Posterior cingulate gyrus (tissue), 11 donors: ENCODE measurements at places on chromosomes 7 and 10.

- DNase-seq = no peak
Measured at GRCh38 chr10:3785851-3786271, 852 bp upstream of the KLF6 start.

- no peak for DNase-seq
Measured at GRCh38 chr7:19665399-19666008, 43.3 kb downstream of the POLR1F start.

DNA sequence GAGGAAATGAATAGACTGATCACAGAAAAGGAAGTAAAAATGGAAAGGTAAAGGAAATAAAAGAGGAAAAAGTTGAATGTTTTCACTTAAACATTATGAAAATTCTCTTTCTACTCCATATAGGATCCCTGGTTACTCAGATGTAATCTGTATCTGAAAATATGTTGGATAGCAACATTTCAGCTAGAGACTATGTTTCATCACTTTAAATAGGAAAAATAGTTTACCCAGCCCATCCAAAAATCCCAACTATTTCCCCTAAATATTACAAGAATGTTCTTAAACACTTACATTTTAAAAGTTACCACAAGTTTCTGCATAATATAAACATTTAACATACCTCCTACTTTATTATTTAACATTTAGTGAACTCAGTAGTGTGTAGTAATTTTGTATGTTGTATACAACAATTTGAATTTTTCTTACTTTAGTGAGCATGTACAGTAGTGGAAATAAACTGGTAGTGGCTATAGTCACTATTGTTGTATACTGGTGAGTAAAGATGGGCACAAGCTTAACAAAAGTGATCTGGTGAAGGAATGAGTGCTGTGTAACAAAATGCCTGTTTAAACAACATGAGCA is 27.1 kb downstream of the SLF2 start:
- DNase-seq = no peak

DNA sequence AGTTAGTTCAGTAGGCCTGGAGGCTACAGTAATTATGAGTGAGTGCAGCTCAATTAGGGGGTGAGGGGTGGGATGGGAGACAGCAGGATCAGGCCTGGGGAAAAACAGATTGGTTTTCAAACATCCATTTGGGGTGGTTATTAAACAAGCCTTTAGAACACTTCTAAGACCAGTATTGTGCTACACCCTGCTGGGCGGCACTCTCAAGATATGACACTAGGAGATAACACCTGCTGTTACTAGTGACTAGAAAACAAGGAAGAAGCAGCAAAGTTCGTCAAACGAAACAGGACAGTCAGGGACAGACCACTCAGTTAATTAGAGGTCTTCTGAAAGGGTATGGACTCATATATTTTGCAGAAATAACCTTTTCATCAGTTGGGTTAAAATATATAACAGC is 353.6 kb downstream of the PTEN start:
- no peak for DNase-seq

- DNase-seq = no peak
Measured at GRCh38 chr7:128026551-128026950, 4.7 kb downstream of the LRRC4 start.

- DNase-seq = no peak
Measured at GRCh38 chr10:129810-130209, 5.4 kb upstream of the ZMYND11 start.

DNA sequence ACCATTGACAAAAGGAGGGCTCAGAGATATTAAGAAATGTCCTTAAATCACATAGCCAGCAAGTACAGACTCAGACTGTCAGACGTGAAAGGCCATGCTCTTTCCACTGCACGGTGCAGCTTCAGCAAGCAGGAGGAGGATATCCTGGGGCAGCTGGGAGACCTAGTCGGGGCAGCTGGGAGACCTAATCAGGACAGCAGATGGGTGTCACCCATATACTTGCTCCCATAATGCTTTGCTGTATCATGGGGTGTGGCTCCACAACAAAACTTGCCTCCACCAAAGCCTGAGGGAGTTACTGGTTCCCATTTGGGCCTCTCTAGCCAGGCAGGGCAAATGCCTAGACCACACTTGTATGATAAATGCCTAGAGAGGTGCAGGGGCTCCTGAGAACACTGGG is 55.4 kb downstream of the GRID1 start:
- DNase-seq = no peak

- DNase-seq = no peak
Measured at GRCh38 chr7:78020874-78021249, 222.3 kb downstream of the PHTF2 start.

DNA sequence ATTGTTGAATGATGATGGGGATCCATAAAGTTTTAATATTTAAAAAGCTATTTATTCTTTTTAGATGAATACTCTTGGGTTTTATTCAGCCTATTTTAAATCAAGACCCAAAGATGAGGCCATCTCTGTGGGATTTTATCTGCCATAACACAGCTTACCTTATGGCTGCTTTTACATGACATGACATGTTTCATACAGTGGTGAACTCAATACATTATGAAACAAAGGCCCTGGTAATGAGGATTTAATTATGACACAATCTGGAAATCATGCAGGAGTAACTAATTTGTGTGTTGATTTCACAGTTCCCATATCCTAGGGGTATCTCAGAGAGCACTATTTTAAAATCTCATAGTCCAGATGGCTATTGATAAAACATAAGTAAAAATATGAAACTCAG is 661.8 kb upstream of the FZD8 start:
- DNase-seq = no peak

DNA sequence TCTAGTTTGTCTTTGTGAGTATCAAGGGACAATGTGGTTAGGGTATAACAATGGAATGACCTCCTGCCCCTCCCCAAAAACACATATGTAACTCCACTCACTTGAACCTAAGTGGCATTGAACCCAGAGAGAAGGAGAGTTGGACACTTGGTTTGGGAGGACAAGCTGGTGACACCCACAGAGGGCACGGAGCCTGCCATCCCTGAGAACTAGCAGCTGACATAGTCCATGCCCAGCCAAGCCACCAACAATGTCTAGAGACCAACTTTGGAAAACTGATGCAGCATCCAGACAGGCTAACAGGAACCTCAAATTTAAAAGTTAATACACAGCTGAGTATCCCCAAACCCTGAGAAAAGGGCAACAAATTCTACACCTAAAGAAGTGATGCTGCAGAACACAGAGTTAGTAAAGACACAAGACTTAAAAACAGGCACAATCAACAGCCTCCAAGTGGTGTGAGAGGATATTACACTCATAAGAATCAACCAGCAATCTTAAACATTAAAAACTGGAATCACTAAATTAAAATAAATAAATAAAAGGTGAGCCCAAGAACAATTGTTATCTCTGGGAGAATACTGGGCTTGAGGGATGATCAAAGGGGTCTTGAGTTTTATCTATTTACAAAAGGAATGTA is 27.2 kb downstream of the NUDCD3 start:
- DNase-seq = no peak

DNA sequence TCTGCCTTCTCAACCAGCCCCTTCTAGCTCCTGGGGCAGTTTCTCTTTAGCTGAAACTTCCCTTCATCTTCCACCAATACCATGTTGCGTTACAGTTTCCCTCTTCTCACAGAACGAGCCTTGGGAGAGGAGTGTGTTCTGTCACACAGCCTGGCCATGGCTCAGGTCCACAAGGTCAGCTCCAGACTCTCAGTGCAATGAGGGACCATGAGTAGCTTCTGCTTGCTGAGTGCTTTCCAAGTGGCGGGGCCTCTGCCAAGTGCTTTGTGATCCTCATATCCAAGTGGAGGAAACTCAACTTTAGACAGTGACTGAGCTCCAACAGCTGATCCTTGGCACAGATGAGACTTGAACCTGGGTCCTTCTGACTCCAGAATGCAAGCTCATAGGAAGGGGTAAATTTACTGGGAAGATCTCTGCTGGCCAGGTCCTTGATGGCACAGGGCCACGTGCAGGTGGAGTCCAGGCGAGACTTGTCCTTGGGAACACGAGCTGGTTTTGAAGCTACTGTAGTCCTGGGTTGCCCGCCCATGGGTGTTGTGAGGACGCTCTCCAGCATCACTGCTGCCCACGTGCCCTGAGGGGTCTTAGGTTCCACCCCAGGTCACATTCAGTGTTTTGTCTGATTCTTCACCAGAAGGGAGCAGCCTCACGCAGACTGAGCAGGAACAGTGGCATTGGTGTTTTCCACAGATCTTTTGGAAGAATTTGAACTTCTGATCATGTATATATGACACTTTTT is 238.0 kb downstream of the EBF3 start:
- no peak for DNase-seq

GRCh38 chr7:44985900-44986217 is 7.0 kb upstream of the MYO1G start:
- no peak for DNase-seq

GRCh38 chr10:78572565-78572964 is 496.2 kb upstream of the ZMIZ1 start:
- DNase-seq = no peak

- no peak for DNase-seq
Measured at GRCh38 chr10:11304906-11305585, 287.4 kb downstream of the CELF2 start.

GRCh38 chr10:124025660-124026588 is 67.5 kb downstream of the CHST15 start:
- DNase-seq = no peak

DNA sequence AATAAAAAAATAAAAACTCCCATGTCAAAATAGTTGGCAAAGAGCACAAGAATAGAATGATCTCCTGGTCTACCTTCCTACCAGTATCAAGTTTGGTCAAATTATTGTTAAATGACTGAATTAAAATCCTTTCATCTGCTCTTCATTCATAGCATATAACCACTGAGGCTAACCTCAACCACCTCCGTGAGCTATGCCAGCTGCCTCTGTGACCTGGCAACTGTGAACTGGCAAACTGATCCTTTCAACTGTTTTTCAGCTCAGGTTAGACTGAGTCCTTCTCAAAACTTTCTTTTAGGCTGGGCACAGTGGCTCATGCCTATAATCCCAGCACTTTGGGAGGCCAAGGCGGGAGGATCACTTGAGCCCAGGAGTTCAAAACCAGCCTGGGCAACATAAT is 36.1 kb downstream of the NUDCD3 start:
- DNase-seq = no peak

DNA sequence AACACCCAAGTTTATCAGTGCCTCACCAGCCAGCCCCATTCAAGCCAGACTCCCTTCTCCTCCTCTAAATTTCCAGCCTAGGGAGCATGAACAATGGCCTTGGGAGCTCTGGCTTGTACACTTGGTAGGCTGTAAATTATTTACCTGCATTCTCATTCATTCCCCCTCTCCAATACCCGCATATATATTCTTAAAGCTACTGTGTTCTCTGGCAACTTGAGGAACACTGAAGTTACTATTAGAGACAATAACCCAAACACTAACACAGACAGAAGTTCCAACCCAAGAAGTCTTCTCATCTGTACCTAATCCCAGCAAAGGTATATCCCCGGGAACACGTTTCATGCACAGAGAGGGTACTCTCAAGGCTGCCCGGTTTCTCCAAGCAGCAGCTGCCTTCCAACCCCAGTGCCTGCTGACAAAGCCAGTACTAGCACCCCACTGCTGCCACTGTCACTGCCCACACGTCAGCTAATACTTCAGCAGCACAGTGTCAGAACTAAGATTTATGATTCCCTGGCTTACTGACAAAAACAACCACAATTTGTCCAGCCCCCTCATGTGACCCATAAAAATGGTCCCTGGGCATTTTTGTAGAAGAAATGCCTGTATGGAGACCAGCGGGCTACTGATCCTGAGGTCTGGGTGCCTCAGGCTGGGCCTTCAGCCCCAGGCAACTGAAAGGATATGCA is 3.1 kb downstream of the WDR91 start:
- no peak for DNase-seq

DNA sequence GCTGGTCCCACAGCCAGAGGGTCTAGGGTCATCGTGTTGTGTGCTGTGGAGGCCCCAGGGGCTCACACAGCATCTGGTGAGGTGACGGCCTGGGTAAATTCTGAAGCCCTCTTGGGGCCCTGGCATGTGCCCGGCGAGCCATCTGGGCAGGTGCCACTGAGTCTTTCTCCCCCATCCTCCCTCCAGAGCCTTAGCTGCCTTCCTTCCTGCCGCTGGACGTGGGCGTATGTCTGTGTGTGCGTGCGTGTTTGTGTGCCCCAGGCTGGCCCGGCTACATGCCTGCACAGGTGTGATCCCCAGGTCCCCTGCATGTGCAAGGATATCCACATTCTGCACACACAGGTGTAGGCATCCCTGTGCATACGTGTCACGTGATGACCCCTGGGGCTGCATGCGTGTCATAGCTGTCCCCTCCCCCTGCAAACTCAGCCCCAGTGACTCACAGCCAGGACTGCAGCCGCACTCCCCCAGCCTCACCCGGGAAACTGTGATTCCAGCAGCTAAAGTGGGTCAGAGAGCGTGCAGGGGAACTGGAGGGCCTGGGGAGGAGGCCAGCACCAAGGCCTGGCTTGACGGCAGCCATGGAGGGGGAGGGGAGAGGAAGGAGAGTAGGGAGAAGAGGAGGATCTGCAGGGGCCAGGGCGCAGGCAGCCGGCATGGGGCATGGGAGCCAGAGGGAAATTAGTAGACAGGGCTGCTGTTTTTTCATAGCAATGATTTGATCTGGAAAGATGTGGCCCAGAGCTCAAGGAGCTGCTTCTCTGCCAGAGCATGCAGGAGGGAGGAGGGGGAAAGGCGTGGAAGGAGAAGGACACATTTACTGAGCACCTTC is 46.4 kb downstream of the ELFN1 start:
- no peak for DNase-seq

DNA sequence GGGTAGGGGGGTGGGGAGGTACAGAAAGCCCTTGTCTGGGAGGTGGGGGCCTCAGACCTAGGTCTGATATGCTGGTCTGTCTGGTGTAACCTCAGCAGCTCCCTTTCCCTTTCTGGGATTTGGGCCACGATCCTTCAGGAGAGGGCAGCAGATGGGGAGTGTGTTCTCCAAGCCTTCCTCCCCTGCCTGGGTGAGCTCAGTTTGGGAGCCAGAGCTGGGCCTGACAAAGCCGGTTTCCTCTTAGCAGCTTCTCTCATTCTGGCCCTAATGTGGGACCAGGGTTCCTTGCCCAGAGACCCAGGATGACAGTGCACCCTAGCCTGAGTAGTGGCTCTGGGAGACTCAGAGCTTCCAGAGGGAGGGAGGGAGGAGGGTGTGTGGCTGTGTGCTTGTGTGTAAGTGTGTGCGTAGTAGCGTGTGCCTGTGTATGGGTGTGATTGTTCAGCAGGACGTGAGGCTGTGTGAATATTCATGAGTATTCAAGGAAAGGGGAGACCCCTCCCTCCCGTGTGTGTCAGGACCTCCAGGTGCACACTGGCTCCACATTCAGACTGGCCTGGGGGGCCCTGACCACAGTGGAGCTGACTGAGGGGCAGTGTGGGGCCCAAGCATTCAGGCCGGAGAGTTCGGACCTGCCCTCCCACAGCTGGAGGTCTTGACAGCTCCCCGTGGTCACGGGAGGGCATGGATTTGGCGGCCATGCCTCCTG is 96.5 kb downstream of the ZMIZ1 start:
- DNase-seq = no peak
